ENCODE measurements at places on chromosomes 6 and 20.

DNA sequence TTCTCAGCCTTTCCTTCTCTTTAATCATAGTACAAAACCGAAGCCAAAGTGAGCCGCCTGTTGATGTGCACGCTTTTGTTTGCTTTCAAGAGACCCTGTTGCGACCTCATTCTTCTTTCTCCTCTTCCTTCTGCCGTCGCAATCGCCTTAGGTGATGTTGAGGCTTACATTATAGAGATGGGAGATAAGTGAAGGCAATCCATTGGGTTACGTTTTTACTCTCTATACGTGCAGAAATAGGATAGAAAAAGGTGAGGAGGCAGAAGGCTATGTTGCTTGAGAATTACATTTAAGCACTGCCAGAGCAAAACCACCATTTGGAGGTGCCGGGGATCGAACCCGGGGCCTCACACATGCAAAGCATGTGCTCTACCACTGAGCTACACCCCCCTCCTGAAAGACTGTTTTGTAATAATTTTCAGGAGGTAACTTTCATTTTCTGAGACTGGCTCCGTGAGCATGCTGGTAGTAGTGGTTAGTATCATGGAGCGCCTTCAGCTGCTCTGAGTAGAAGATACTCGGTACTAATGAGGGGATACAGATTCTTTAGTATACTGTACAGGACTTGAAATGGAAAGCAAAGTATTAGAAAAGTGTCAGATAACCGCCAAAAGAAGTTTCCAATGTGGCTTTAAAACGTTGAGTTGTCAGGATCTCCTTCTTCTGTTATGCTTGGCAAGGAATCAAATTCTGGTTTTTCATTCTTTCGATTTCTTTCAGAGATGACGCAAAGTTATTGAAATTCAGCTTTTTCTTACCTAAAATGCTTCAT, 165.6 kb downstream of the TRIM27 start:
- no peak for DNase-seq

DNA sequence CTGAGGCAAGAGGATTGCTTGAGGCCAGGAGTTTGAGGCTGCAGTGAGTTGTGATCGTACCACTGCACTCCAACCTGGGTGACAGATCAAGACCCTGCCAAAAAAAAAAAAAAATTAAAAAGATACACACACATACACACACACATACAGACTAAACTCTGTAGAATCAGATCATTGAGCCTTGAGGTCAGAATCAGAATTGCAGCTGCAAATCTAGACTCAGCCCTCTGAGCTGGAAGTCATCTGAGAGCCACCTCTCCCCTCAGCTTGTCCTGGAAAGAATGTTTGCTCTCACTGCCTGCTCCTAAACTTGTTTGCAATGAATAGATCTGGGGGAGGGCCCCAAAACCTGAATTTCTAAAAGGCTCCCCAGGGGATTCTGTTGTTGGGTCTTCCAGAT, 41.4 kb upstream of the ANGPT4 start:
- DNase-seq: no peak

GRCh38 chr6:168272415-168273325, 46.9 kb downstream of the DACT2 start:
- DNase-seq: no peak

DNA sequence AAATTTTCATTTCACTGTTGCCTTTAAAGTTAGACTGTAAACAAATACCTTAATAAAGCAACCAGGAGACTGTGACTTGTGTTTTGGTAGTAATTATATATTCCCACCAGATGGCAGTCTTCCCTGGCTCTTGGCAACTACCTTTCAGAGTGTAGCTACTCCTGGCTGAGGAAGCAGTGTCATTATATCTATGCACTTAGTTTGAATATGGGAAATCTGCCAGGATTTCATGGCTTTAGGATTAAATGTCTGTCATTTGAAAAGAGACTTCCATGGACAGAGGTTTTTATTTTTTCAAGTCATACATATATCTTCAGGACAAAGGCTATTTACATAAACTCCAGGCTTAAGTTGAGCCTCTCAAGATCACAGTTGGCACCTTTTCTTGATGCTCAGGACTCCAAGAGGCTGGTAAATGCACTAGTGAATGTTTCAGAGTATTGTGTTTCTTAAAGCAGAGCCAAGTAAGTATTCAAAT, 160.1 kb downstream of the C6orf58 start:
- no peak for DNase-seq

DNA sequence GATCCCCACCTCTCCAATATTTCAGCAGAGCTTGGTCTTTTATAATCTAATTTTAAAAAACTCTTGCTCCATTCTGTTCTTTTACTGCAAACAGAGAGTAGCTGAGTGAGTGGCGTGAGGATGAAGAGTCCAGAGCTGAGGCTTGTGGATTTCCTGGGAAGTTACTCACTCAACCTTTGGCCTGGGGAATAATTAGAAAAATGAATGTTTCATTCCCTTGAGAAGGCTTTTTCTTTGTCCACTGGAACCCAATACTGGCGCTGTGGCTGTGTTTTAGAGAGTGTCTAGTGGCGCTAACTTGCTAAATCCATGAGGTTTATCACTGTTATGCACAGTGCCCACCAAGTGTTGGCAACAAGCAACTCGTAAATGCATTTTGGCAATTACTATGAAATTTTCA, 251.5 kb downstream of the HIVEP2 start:
- DNase-seq: no peak
